CD4-positive, alpha-beta T cell treated with Interleukin-12 subunit alpha and Interleukin-12 subunit beta, for 1 hour (primary cell): ENCODE measurements at places on chromosomes 3 and 15.

- no peak for DNase-seq
Observed at GRCh38 chr3:172687501-172687900, 23.4 kb downstream of the NCEH1 start.

DNA sequence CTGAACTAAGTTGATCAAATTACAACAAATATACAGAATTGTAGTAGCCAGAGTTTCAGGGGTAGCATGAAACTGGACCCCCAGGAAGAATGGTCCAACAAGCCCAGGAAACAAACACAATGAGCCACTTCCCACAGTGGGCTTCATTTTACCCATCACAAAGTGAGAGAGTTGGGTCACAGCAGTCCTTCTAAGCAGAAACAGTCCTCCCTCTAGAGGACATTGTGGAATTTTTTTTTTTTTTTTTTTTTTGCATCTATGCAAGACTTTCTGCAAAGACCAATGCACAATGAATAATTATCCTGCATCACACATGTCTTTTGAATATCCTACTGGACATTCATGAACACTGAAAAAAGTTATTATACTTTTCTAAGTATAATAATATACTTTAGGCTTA lies 73.8 kb upstream of the ATP13A5 start:
- no peak for DNase-seq

DNA sequence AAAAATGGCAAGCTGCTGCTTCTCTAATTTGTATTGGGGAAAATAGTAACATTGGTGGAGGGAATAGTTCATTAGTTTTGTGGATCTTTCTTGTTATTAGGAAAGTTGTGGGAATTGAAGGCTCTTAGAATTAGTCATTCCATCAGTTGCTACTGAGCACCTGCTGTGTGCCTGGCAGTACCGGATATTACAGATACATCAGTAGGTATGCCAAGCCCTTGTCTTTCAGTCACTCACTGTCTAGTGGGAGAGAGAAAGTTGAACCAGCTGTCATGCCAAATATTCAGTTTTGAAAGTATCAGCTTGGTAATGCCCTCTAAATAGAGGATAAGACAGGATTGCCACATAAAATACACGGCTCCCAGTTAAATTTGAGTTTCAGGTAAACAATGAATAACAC lies 32.5 kb downstream of the IGSF10 start:
- no peak for DNase-seq

- no peak for DNase-seq
Observed at GRCh38 chr15:20665653-20666052, 124.1 kb upstream of the GOLGA6L6 start.

GRCh38 chr3:158748237-158748828 lies 16.1 kb upstream of the RARRES1 start:
- no peak for DNase-seq

GRCh38 chr3:111598139-111598538 lies 3.0 kb upstream of the ZBED2 start:
- DNase-seq = no peak

DNA sequence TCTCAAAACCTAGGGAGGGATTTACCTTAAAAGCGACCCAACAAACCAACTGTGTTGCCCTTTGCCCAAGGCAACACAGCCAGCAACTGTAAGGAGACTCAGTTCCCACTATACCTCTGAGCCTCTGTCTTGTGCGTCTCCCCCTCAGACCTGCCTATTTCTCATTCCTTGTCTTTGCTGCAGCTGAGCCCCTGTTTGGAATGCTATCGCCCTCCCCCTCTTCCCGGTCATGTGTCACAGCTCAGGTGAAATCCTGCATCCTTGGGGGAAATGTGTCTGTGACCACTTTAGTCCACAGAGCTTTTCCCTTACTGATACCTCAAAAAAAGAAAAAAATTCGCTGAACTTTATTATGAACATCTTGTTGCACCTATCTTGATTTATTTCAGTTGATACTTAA lies 52.0 kb upstream of the LRIG1 start:
- DNase-seq = no peak

DNA sequence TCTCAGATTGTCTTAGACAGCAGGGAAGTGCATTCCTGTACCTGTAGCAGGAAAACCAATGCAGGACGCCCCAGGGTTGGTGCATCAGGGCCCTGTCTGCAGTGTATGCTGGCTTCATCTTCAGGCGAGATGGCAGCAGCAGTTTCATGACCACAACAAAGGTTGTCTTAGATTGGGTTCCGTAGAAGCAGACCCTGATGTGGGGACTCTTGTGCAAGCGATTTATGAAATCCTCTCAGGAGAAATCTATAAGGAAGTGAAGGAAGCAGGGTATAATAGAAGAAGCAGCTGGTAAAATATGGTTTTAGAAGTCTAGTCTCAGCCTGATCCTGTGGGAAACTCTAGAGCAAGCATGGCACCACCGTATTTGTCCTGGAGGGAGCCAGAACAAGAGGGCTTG lies 25.0 kb downstream of the DNAH1 start:
- no peak for DNase-seq

- DNase-seq = no peak
Observed at GRCh38 chr3:126389794-126390146, 4.9 kb upstream of the CFAP100 start.

DNA sequence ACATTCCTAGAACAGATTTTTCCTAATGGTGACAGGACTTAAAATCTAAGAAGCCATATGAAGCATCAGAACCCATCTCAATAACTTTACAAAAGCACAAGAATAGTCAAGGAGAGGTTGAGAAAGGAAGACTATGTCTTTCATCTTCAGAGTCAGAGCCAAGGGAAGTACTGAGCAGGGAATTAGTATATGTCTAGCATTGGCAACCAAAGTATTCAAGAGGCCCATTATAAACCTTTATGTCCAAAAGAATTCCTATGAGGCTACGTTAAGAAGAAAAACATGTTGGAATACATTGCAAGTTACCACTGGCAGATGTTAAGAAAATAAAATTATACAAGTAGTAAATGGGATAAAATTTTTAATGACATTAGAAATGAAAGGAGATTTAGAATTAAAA lies 150.5 kb downstream of the MAGI1 start:
- no peak for DNase-seq

- DNase-seq = no peak
Observed at GRCh38 chr3:61569856-61570580, 8.6 kb downstream of the PTPRG start.

- no peak for DNase-seq
Observed at GRCh38 chr3:183497313-183497712, 58.2 kb downstream of the KLHL6 start.

- DNase-seq = no peak
Observed at GRCh38 chr3:124676236-124676635, 54.0 kb upstream of the UMPS start.

DNA sequence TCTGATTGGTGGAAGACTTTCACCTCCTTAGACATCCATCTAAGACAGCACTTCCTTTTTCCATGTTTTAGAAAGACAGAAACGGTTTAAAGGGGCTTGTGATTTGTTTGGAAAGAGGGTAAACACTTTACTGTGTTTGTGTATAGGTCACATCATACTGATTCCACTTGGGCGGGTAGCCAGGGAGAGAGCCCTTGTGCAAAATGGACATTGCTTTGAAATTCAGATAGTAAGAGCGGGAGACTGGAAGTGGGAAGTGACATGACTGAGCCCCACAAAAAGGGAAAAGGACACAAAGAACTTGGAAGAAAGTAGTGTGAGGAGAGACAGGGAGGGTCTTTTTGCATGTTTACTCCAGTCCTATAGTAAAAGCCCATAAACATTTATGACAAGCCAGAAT lies 195.6 kb upstream of the CNTN4 start:
- no peak for DNase-seq

DNA sequence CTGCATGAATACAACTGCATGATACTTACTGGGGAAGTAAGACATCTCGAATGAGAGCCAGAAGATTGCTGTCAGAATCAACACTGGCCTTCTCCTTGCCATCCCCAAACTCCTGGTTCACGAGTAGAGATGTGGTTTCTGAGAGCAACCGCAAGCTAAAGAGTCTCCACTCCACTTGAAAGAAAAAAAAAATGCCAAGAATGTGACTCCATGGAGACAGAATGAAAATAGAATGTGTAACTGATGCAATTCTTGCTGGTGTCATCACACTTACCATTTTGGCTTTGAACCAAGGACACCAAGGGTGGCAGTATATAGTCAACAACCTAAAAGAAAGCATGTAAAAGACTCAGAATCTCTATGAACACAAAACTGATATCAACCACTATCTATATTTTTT lies 280.4 kb downstream of the ULK4 start:
- no peak for DNase-seq

DNA sequence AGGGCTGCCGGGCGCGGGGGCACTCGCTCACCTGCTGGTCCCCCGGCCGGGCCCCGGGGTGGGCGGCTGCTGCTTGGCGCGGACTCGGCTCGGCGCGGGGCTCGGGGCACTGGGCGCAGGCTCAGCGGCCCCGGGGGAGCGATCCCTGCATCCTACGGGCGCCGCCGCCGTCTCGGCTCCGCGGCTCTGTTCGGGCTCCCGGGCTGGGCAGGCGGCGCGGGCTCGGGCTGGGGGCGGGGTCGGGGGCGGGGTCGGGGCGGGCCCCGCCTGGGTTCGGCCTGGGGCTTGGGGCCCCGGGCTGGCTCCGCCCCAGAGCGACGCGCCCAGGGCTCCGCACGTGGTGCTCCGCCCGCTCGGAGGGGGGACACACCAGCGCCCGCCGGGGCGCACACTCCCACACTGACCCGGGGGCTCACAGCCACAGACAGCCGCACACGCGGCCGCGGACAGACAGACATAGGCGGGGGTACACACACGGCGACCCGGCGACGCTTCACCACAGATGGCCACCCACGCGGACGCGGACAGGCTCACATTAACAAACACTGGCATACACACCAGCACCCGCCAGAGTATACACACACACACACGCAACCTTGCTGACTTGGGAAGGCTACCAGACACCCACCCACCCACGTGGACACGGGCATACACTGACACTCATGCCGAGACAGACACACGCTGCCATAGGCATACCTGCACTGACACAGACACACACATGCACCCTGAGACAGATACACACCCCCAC lies at the start of gene SCN5A:
Gene SCN5A (minus strand): TSS at position 188 of the 748 bp plus-strand sequence. CDS start 16,380 bp downstream, outside the sequence.
- peak; percentile 63 for DNase-seq

DNA sequence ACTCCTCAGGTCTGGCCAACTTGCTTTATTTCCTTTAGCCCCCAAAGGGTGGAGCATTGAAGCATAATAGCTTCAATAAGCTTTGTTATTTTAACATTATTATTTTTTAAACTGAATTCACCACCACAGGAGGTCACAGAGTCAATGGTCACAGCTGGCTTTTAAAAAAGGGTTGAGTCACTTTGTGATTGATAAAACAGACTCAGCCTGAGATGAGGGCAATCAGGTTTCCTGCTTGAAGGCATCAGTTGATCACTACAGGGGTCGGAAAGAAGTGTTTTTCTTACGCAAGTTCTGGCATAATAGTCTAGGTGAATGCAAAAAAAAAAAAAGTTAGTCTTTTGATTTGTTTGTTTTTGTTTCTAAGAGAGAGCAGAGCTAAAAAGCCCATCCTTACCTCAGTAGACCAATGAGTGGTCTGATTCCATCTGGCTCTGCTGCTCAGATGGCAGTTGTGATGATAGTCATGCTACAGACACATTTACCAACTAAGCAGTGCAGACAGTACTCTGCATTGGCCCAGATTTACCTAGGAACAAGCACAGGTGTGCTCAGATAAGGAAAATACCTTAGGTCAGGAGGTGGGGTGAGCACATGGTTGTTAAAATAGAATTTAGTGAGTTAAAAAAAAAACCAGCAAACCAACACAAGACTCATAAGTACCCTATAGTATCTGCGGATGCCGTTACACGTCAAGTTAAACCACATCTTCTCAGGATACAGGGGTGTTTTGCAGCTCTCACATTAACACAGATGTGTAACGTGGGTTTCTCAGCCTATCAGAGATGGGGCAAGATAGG lies 22.6 kb downstream of the ZNF80 start:
- peak; percentile 84 for DNase-seq

DNA sequence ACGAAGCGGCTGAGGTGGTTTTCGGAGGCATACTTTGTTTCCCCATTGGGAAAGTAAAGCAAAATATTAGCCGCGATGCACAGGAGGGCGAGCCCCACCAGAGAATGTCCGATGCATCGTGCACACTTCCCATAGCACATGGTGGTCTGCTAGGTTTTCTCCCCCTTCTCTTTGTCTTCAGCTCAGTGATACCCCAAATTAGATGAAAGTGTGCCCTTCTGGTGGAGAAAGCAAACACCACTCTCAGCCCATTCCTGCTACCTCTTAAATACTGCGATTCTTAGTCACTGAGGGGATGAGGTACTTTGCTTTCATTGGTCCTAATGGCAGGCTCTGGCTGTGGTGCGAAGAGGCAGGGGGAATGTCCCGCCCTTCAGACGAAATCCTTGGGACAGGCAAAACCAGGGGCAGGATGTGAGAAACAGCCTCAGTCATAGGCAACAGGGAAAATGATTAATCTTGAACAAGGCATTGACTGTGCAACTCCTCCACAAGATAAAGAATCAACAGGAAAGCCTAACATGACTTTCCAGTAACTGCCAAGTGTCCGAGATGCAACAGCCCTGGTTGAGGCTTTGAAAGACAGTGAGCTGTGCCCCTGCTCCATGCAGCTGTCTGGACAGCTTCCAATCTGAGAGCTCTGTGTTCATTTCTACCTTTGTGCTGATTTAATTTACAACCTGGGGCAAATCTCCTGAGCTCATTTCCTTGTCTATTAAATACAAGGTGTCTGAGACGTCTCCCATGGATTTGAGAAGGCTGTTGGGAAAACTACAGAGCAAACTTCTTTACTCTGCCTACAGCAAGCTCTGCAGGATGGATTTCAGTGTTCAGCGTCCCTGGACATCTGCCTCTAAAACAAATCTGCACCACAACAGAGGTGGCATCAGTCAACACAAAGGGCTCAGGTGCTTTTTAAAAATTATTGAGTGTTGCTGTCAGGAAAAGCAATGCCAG lies at the start of gene TM4SF1:
Gene TM4SF1 (minus strand): TSS at position 242 of the 957 bp plus-strand sequence. CDS start 102 bp downstream, at position 140.
- DNase-seq = no peak

- peak; percentile 50 for DNase-seq
Observed at GRCh38 chr3:152071924-152072323, 196.8 kb upstream of the MBNL1 start.

DNA sequence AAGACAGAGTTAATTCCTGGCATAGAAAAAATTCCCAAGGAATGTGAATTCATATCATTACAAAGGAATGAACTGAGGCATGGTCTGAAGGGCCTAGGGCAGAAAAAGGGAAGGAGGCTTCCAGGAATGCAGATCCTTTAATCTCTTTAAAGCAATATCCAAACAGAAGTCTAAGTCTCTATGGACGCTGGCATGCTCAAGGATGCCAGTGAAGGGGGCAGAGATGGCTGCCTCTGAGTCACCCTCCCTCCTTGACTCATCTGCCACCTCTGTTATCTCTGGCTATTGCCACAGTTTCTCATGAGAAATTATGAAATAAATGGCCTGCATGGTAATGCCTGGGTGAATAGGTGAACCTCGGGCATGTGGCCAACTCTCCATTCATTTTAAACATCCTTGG lies 96.3 kb upstream of the BCL6 start:
- no peak for DNase-seq

DNA sequence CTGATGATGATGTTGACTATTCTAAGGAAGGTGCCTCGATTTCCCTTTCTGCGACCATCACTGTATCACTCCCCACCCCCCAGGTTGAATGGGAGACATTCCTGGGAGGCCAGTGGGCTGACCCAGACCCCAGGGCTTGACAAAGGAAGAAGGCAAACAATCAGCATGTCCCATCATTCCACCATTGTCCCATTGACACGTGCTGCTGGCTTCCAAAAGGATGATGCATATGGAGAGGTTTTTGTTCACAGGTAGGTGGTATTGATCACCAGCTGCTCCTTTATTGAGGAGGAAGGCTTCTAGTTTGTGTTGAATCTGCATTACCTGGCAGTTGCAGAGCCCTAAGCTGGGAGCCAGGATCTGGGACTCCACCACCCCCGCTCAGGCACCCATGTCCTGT lies 30.4 kb downstream of the RASGRF1 start:
- DNase-seq = no peak
